ENCODE measurements at places on chromosomes 2 and 18. TPM values are rescaled to one million over a fixed set of nuclear protein-coding genes. Genes with fewer than 3 reads are reported as not detected.

The STARD6 gene
- total RNA-seq = not detected

The PRKAG3 gene
- total RNA-seq = not detected

The CRYBA2 gene
- not detected for total RNA-seq

The TANC1 gene
- total RNA-seq = 0.31 TPM

The IL36G gene
- not detected for total RNA-seq

The SATB2 gene
- total RNA-seq = 0.11 TPM

The YES1 gene
- total RNA-seq = 22.0 TPM

The CD207 gene
- not detected for total RNA-seq

The SYT4 gene
- total RNA-seq = not detected

The TMEM37 gene
- not detected for total RNA-seq

The KLF11 gene
- total RNA-seq = 7.1 TPM

The ST8SIA5 gene
- not detected for total RNA-seq

The NTSR2 gene
- total RNA-seq = not detected

The NPPC gene
- 0.40 TPM for total RNA-seq

DNA sequence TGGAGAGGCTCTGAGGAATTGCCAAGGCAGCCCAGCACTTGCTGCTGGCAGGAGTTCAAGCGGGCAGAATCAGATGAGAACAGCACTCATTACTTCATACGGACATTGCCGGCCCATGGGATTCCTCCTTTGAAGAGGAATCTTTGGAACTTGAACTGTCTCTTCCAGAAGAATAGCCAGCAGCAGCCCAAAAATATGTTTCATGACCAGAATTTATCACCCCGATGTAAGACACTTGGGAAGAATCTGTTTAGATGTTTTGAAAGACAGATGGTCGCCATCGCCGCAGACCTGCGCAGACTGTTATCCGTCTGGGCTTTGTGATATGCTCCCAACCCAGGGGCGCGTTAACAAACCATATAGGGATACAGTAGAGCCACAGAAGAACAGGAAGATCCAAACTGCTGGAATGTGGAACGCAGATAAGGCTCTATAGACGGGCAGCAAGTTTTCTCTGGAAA is 3.7 kb upstream of the ADI1 start:
- no peak for DNase-seq

DNA sequence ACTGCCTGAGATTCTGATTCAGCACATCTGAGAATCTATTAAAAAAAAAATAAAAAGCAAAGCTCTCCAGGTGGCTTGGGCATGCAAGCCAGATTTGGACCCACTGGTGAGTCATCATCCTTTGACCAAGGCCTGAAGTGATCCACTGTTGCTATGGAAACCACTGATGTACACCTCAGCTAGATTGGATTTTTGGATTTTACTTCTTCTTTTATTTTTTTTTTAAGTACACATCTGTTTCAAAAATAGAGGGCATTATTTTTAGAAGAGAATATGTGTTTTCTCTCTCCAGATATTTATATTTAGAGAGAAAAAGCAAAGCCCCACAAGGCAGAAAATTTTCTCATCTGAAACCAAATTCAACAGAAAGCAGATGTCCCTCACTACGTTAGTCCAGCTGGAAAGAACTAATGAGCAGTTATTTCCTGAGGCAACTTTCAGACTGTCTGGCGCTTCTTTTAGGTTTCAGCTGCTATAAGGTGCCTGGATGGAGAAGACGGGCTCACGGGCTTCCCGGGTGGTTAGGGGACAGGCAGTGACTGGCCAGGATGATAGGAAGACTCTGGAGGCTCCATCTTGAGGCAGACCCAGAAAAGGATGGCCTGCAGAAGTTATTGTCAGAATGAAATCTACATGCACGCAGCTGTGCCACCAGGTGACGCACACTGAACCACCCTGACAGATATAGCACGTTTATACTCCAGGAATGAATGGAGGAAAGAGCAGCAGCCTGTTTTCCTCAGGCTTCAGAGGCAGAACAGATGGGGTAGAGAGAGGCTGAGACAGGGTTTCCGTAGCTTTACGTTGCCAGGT is 50.5 kb downstream of the MRPL35 start:
- DNase-seq = no peak

- no peak for DNase-seq
These were observed 2036.1 kb upstream of the LRRTM1 start for GRCh38 chr2:82340578-82341053.

DNA sequence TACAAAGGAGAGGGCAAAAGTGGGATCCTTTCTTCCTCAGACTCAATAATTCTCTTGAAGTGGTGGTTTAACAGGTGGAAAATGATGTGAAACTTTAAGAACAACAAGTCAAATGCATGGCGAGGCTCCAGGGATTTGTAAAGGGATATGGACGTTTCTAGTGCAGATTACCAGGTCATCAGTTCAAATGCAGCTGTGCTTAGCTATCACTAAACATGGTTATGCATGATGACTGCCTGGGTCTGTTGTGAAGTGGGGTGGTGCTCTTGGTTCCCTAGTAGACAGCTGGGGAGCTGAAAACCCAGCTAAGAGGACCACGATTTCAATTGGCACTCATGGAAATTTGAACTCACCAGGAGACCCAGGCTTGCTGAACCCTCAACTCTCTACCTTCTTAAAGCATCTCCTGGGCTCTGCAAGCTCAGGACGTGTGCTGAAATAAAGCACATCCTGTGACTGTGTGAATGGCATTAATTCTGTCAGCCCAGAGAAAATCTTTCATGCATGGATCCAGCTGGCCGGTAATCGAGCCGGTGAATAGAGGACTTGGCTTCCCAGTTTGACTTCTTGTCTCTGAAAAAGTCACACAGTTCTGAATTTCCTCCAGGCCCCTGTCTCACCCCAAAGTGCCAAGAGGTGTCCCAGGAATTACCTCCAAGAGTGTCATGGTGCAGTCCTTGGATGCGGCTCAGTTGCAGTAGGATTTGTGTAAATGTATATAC is 146.1 kb downstream of the MTX2 start:
- DNase-seq = no peak

- no peak for DNase-seq
These were observed 284.1 kb downstream of the TRIB2 start for GRCh38 chr2:13000664-13001363.

DNA sequence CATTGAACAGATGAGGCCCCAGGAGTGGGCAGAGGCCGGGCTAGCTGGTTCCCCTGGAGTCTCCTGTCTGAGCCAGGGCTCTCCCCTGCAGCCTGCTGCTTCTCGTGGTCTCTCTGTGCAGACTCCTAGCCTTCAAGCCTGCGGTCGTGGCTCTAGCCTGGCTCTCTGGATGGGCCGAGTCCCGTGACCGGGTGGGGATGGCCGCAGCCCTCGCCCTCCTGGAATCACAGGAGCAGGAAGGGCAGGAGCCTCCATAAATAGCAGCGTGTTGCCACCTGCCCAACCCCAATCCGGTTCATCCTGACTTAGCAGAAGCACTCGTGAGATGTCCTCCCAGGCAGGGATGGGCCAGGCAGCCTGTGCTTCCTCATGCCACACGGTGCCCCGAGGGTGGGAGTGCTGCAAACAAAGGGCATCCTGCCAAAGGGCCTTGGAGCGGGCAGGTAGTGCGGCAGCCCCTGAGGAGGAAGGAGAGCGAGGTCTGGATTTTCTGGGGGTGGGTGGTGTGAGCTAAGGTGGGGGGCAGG is 43.9 kb downstream of the FOSL2 start:
- no peak for DNase-seq

DNA sequence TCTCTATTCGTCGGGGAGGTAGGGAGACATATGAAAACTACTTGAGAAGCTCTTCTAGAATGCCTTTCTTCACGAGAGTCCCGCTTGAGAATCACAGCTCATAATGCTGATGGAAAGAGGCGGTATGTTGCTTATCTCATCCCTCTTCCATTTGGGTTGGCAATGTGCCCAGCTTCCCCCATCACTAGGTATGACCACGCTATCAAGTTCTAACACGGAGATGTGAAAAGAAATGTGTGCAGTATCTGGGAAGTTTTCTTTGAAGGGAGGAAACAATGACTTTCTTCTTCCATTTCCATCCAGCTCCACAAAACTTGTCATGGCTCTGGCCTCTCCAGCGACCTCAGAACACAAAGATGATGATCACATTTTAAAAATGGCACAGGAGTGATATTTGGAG is 742.4 kb downstream of the DCDC2C start:
- DNase-seq = no peak

GRCh38 chr18:26307161-26307773 is 81.0 kb downstream of the TAF4B start:
- DNase-seq = no peak

DNA sequence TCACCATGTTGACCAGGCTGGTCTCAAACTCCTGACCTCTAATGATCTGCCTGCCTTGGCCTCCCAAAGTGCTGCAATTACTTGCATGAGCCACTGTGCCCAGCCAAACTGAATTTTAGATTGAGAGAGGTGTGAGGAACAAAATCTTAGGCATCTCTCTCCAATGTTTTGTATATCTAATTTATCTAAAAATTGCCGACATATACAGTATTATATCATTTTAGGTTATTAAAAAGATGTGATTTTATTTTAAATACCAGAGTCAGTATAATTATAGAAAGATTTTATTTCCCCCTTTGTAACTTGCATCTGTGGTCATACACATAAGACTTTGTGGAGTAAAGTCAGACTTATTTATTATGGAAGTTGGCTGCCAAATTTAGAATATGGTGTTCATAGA is 10.1 kb downstream of the PMS1 start:
- no peak for DNase-seq

DNA sequence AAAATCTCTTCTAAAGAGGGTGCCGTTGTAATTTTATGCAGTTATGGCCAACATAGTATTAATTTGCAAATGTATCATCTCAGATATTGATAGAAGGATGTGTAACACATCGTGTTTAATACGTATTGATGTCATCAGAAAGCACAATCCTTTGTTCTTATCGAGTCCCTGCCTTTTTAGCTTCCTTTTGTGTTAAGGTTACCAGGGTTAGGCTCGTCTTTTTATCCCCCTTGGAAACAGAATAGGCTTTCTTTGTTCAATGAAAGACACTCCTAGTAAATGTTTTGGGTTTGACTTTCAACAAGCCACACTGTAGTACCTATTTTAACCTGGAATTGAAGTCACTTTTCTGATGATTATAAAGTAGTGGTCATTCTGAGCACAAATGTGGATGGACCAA is 136.2 kb downstream of the WDR7 start:
- DNase-seq = no peak

DNA sequence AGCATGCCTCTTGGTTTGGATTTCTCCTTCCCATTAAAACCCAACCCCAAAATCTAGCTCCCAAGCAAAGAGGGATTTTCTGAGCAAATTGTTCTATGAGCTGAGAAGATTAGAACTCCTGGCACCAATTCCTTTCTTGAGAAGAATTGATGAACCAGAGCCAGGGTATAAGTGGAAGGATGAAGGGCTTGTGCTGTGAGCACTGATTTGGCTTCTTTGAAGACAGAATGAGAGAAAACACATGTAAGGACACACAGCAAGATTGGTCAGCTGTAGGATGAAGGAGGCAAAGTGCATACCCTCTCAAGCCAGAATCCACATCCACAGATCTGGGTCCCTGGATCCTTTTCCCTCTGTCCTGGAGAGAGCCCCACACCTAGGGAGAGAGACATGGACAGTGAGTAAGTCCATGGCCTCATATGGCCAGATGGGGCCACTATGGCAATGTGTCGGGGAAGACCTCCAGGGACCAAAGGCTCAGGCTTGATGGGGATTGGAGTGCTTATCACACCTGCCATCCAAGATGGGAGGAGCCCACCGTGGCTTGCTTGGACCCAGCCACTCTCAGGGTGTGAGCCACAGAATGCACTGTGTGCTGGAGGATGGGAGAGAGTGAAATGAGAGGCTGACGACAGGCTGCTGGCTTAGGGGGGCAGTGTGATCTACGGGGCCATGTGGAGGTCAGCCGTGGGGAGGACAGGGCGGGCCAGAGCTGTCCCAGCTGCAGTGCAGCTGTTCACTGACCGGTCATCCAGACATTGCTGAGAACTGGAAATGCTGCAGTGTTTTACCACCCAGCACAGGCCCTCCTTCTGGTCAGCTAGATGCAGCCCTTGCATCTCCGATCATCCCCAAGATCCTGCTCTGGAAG is 339.8 kb downstream of the CYP26B1 start:
- DNase-seq = no peak

- DNase-seq = no peak
These were observed 36.4 kb downstream of the TMEM182 start for GRCh38 chr2:102798181-102798580.

- DNase-seq = no peak
These were observed 260.1 kb upstream of the FAM98A start for GRCh38 chr2:33859176-33859575.

GRCh38 chr2:168191955-168192785 is 55.2 kb downstream of the STK39 start:
- DNase-seq = no peak

- DNase-seq = no peak
These were observed 66.7 kb downstream of the PTPN4 start for GRCh38 chr2:119826370-119826961.

DNA sequence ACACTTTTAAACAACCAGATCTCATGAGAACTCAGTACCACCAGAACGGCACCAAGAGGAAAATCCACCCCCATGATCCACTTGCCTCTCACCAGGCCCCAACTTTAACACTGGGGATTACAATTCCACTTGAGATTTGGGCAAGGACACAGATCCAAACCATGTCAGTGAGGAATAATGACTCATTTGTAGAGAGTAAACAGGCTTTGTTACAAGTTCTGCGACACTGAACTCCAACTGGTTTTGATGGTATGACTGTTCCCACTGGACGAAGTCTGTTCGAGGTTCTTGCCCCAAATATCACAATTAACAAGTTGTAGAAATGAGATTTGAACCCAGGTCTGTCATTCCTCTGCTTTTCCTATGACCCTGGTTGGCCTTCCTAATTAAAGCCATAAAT is 718.1 kb upstream of the ID2 start:
- DNase-seq = no peak

DNA sequence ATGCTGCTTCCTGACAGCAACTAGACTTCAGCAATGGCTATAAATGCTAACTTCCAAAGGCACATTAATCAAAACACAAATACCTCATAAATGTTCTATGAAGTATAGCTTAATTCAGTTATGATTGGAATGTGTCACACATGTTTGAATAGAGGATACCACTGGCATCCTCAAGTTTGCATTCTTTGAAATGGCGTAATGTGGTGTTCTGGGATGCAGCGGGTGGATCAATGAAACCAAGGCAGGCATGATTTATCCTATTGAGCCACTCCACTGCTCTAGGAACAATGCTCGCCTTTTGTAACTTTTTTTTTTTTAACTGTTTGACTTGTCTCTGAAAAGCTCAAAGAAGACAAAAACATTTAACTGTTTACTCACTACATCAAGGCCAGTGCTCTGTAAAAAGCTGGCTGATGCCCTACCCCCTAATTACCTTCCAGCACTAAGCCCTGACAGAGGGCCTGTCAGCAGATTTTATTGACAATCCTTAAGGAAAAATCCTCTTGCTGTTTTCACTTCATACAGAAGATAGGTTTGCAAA is 278.8 kb upstream of the SESTD1 start:
- DNase-seq = no peak

DNA sequence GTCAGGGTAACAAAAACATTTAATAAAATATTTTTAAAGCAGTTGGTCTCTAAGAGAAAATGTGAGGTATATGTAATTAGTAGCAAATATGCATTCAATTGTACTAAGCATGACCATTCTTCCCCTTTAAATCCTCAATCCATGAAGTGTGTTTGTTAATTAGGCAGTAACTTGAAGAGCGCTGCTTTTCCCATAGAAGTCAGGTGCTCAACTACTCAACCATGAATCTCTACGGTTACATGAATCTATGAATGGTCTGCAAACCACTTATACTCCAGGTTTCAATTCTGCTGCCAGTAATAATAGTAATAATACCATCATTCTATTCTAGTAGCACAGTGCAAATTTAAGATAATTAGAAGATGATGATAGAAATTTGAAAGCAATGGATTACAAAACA is 55.8 kb downstream of the SLC8A1 start:
- DNase-seq = no peak

- DNase-seq = no peak
These were observed 41.5 kb downstream of the LMAN2L start for GRCh38 chr2:96698221-96698861.

Measured in activated naive CD8-positive, alpha-beta T cell treated with anti-CD3 and anti-CD28 coated beads, Interleukin-2, amount 10 ng/mL, durations not matched to agents 7 days and 5 days (primary cell).